ENCODE measurements at places on chromosomes 16 and 17.

- no peak for DNase-seq
These were observed 21.6 kb downstream of the NXN start for GRCh38 chr17:957856-958421.

- no peak for DNase-seq
These were observed 137.6 kb downstream of the RBFOX3 start for GRCh38 chr17:79473111-79473875.

DNA sequence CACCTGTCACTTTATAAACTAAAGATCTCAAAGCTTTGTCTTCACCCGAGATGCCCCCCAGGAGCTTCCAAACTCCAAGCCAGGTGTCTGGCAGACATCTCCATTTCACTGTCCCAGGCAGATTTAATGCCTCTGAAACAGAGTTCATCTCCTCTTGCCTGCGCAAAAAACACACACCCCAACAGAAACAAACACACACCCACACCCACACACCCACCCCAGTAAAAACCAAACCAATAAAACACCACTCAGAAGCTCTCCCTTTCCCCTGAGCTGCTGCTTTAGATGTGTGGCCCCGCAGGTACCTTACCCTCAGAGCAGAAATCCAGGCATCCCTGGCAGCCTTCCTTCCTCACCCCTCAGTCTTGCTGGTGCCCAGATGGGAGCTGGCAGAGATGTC is 14.4 kb downstream of the SEC14L1 start:
- no peak for DNase-seq

- no peak for DNase-seq
These were observed 2.1 kb upstream of the KANSL1 start for GRCh38 chr17:46195217-46195855.

DNA sequence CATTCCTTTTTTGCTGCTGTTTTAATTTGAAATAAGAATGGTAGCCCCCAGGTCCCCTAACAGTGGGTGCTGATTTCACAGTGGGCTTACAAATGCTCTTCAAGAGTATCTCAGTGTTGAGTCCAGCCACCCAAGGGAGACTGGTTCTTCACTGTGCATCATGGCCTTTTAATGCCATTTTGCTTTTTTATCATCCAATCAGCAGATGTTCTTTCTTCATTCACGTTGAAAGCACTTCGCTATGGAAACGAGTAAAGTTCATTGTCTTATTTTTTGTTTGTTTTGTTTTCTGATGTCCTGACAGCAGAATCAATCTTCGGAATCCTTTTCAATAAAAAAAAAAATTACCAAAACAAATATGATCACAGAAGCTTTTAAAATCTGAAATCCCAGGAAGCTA is 429.0 kb downstream of the MAF start:
- DNase-seq: no peak

GRCh38 chr16:57688487-57688986 is 6.1 kb upstream of the DRC7 start:
- DNase-seq: no peak

DNA sequence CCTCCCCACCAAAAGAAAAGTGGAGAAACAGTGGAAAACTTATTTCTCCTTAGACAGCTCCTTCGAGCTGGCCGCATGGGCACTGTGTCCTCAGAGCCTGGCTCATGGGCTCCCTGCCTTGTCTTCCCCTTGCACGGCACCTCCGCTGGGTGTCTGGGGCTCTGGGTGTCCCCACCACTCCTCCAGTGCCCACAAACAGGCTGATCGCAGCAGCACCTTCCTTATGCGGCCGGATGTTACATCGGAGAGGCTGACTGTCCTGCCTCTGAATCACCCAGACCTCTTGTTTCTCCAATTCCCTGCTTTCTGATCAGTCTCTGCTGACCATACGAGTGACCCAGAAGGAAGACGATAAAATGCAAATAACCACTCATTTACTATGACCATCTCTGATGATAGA is 121.7 kb downstream of the SLC39A11 start:
- no peak for DNase-seq

- no peak for DNase-seq
These were observed 36.7 kb upstream of the ABCA5 start for GRCh38 chr17:69363488-69364210.

DNA sequence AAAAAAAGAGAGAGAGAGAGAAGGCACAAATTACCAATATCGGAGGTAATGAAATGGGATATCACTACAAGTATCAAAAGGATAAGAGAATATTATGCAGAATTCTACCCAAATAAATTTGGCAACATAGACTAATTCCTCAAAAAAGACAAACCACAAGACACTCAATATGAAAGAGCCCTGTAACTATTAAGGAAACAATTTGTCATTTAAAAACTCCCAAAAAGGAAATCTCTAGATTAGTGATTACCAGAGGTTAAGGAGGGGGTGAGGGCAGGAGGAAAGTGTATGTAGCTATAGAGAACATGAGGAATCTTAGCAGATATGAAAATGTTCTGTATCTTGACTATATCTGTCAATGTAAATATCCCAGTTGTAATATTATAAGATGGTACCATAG is 54.0 kb downstream of the CFDP1 start:
- no peak for DNase-seq

DNA sequence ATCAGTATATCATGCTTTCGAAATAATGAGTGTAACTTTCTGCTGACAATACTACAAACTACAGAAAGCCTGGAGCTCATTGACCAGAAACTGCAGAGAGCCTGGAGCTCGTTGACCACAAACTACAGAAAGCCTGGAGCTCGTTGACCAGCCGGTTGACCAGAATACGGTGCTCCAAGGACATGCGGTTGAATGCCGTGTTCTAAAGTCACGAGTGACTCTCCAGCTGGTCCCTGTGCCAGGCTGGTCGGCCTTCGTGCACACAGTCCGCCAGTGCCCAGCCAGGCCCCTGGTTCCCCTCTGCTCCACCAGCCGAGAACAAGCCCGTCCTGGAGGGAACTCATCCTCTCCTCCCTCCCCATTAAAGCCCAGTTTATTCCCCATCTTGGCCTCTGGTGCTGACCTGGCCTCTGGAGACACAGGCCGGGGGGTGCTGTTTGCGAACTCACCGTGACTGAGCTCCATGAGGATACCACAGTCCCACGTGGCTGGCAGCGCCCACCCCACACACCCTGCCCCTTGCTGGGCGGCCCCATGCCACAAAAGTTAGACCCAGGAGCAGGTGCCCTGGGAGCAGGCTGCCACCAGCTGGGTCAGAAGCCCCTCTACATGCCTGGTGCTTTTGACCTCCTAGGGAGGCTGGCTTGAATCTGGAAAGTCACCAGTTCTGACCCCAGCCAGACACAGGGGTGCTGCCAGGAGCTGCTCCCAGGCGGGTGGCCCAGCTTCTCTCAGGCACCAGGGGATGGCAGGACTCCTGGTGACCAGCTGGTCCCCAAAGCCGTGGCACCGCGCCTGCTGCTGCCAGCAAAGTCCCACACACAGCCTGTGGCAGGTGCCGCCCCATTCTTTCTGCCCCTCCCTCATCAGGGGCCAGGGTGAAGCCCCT is 15.5 kb upstream of the CDH15 start:
- DNase-seq: no peak

DNA sequence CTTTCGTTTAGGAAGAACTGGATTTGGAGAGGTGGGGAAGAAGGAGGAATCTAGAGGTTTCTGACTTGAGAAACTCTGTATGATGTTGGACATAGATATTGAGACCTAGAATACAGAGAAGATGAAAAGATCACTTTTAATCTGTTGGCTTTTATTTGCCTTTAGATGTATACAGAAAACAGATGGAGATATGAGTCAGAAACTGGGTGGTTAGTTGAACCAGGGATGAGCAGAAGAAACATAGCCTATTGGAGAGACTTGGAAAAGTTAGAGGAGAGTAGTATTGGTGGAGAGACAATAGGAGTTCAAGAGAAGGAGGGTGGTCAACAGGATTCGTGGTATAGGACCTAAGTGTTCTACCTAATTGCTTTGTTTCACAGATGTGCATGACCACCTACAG is 5.1 kb downstream of the PHAF1 start:
- DNase-seq: no peak

GRCh38 chr16:75241955-75242354 is 9.5 kb downstream of the BCAR1 start:
- DNase-seq: no peak

DNA sequence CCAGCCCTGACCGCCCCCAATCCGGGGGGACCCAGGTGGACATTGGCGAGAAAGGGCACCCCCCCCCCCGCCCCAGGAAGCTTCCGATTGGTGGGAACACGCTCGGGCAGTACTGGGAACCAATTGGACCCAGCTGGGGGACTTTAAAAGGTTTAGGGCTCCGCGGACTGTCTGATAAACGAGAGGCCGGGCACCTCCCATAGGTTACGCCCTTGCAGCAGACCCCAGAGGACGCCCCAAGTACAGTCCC is 245 bp downstream of the TMEM256 start:
- no peak for DNase-seq

- no peak for DNase-seq
These were observed 96.3 kb upstream of the CHMP6 start for GRCh38 chr17:80895366-80895765.

DNA sequence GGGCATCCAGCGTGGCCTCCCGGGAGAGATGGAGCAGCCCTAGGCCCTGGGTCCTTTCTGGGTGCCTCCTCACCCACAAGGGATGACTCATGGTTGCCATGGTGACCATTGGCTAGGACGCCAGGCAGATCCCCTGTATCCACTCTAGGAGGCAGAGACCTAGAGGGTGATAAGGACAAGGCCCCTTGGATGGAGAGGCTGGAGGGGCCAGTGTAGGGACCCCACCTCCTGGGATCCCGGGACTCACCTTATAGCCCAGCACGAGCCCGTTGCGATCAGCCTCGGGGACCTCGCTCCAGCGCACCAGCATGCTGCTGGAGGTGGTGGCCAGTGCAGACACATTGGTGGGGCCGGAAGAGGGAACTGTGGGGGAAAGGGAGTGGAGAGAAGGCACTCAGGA is 82.2 kb upstream of the CDC42EP4 start:
- no peak for DNase-seq

GRCh38 chr17:73262676-73263642 is 1.3 kb upstream of the CPSF4L start:
- DNase-seq: no peak

DNA sequence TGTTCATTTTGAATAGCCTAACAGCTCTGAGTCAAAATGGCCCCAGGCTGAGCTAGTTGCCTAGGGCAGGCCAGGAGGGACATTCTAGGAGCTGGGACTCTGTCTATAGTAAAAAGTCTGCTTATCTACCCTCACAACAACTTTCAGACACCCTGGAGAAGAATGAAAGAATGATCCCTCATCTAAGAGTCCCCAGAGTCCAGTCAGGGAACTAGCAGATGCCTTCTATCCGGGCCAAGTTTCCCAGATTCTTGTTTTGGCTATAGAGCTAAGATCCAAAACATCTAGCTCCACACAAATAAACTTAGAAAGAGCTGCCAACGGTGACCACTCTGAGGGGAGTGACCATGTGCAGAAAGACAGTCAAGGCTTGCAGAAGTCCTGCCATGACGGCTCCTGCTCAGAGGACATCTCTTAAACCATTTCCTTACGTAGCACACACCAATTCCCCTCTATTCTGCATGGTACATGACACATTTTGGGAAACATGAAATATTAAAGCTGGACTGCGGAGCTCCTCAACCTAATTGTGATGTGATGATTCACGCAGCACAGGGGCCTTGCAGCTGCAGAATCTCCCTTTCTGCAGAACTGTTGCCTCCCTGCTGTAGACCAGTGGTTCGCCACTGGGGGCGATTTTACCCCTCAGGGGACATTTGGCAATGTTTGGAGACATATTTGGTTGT is 24.2 kb downstream of the FAM20A start:
- no peak for DNase-seq

- no peak for DNase-seq
These were observed 238.8 kb upstream of the CDH5 start for GRCh38 chr16:66127459-66128370.

DNA sequence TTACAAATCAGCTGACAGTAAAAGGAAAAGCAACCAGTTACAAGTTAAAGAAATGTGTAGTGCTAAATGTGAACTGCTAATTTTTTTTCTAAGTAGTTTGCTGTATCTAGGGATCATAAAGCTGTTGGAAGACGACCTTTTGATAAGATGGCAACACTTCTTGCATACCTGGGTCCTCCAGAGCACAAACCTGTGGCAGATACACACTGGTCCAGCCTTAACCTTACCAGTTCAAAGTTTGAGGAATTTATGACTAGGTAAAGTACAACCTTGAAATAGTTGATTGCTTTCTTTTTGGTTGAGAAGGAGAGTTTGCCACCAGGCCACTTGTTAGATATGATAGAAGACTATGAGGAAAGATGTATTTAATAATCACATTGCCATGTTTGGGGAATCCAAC is 35.4 kb downstream of the OMG start:
- no peak for DNase-seq

GRCh38 chr17:35021520-35022380 is 41.4 kb downstream of the LIG3 start:
- no peak for DNase-seq

GRCh38 chr17:78263063-78263735 is 31.8 kb downstream of the TMEM235 start:
- peak; percentile 27 for DNase-seq

GRCh38 chr16:66720766-66721165 is 24.2 kb upstream of the CMTM4 start:
- no peak for DNase-seq

- DNase-seq: no peak
These were observed 546 bp upstream of the PSMD7 start for GRCh38 chr16:74296104-74296431.

- no peak for DNase-seq
These were observed 49.2 kb downstream of the CUEDC1 start for GRCh38 chr17:57905875-57906455.

- no peak for DNase-seq
These were observed 76.6 kb upstream of the DHX40 start for GRCh38 chr17:59488805-59489204.

- DNase-seq: peak; percentile 36
These were observed 2.9 kb upstream of the CARMIL2 start for GRCh38 chr16:67641779-67642708.

GRCh38 chr17:38611872-38612376 is 6.2 kb upstream of the SRCIN1 start:
- no peak for DNase-seq

- DNase-seq: no peak
These were observed 13.0 kb upstream of the NETO2 start for GRCh38 chr16:47156680-47157215.

GRCh38 chr17:63290351-63290750 is 155.8 kb downstream of the CYB561 start:
- no peak for DNase-seq

DNA sequence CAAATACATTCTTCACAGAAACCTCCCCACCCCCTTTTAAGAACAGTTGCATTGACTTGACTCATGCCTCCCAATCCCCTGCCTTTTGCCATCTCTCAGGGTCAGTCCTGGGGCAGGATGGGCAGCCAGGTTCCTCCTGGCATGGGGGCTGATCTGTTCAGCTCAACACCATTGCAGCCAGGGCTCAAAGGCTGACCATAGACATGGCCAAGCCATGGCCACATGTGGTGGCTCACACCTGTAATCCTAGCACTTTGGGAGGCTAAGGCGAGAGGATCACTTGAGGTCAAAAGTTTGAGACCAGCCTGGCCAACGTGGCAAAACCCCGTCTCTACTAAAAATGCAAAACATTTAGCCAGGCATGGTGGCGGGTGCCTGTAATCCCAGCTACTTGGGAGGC is 14.1 kb downstream of the ATP2C2 start:
- DNase-seq: no peak
